ENCODE measurements at places on chromosomes 2 and 18. TPM values are rescaled to one million over a fixed set of nuclear protein-coding genes. Genes with fewer than 3 reads are reported as not detected.
A peak's percentile ranks its signal among the peaks of the same experiment; 100 is the strongest.

GRCh38 chr2:136356125-136357006 is 238.4 kb upstream of the CXCR4 start:
- H3K4me3 ChIP-seq: no peak overlapping the region
- no peak overlapping the region for H3K27ac ChIP-seq
- no peaks in the 10 kb centered on the region for H3K36me3 ChIP-seq
- DNase-seq: no peak
- H3K27me3 ChIP-seq: no peaks in the 10 kb centered on the region

GRCh38 chr2:228224410-228224809 is 42.9 kb upstream of the SPHKAP start:
- no peaks in the 10 kb centered on the region for H3K4me1 ChIP-seq
- no peak overlapping the region for H3K4me3 ChIP-seq
- no peak overlapping the region for H3K27ac ChIP-seq
- no peak for DNase-seq
- H3K36me3 ChIP-seq: no peaks in the 10 kb centered on the region
- H3K27me3 ChIP-seq: no peaks in the 10 kb centered on the region

DNA sequence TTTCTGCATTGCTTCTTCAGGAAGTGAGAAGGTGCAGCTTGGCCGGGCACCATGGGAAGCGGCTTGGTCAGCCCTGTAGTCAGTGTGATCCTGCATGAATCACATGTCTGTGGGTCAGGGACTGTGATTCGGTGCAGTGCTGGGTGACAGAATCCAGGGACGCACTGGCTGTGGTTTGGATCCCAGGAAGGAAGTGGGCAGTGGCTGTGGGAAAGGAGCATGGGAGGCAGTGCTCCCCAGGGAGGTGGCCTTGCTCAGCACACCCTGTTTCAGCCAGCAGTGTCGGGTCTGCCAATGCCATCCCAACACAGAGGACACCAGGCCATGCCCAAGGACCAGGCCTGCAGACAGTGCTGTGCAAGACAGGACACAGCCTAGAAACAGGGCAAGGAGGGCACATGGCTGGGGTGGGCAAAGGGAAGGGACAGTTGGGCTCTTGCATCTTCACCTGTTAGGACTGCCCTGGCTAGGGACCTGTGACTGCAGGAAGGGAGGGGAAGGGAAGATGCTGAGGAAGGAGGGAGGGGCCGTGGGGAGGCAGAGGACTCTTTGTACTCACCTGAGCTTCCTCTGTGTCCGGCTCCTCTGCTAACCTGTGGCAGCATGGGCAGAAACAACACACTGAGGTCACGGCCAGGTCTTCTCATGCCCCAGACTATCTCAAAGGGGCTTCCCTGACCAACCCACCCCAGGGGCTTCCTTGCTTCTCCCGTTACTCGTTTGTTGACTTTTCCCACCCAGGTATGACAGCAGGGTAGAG is 37.2 kb upstream of the DNMT3A start:
- H3K36me3 ChIP-seq: no peaks in the 10 kb centered on the region
- peaks cover 24% of the 10 kb centered on the region for H3K4me1 ChIP-seq
- DNase-seq: peak; percentile 52
- no peaks in the 10 kb centered on the region for H3K27me3 ChIP-seq
- no peak overlapping the region for H3K4me3 ChIP-seq
- no peak overlapping the region for H3K27ac ChIP-seq

- H3K36me3 ChIP-seq: no peaks in the 10 kb centered on the region
- peak; percentile 87 for DNase-seq
- H3K4me3 ChIP-seq: no peak overlapping the region
- H3K27me3 ChIP-seq: no peaks in the 10 kb centered on the region
- H3K4me1 ChIP-seq: peaks cover 17% of the 10 kb centered on the region
- H3K27ac ChIP-seq: peak overlapping the region; percentile 78
Observed at GRCh38 chr2:18413676-18414396, 146.6 kb downstream of the RDH14 start.

DNA sequence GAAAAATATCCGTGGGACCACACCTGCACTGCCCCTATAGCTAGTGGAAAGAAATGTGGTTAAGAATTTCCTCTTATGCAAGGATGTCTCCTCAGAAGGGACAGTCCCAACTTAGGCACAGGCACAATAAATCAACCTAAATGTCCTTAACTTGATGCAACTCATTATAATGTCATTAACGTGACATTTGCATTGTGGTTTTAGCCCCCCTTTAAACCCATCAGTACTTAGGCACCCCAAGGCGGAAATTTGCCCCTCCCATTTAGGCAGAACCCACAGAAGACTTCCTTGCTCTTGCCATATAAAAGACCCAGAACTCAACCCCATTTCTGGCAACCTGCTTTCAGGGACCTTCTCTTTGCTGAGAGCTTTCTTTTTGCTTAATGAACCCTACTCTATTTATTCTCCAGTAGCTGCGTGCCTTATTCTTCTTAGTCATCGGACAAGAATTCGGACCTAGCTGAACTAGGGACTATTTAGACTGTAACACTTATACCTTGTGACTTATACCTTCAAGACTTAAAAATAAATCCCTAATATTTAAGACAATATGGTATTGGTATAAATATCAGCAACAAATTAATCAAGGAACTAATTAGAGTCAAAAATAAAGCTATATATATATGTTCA is 1281.6 kb upstream of the TMEFF2 start:
- no peaks in the 10 kb centered on the region for H3K27me3 ChIP-seq

DNA sequence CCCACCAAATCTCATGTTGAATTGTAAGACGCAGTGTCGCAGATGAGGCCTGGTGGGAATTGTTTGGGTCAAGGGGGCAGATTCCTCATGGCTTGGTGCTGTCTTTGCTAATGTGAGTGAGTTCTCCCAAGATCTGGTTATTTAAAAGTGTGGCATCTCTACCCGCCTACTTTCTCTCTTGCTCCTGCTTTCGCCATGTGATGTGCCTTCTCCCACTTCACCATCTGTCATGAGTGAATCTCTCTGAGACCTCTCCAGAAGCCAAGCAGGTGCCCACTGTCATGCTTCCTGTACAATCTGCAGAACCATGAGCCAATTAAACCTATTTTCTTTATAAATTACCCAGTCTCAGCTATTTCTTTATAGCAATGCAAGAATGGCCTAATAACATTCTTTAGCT is 246.6 kb upstream of the CDH20 start:
- no peak for DNase-seq
- no peaks in the 10 kb centered on the region for H3K4me1 ChIP-seq
- H3K27ac ChIP-seq: no peak overlapping the region
- H3K4me3 ChIP-seq: no peak overlapping the region

GRCh38 chr2:197247083-197247482 is 63.5 kb downstream of the ANKRD44 start:
- H3K4me1 ChIP-seq: no peaks in the 10 kb centered on the region
- H3K4me3 ChIP-seq: no peak overlapping the region
- no peaks in the 10 kb centered on the region for H3K36me3 ChIP-seq
- H3K27ac ChIP-seq: no peak overlapping the region
- no peak for DNase-seq
- no peaks in the 10 kb centered on the region for H3K27me3 ChIP-seq

DNA sequence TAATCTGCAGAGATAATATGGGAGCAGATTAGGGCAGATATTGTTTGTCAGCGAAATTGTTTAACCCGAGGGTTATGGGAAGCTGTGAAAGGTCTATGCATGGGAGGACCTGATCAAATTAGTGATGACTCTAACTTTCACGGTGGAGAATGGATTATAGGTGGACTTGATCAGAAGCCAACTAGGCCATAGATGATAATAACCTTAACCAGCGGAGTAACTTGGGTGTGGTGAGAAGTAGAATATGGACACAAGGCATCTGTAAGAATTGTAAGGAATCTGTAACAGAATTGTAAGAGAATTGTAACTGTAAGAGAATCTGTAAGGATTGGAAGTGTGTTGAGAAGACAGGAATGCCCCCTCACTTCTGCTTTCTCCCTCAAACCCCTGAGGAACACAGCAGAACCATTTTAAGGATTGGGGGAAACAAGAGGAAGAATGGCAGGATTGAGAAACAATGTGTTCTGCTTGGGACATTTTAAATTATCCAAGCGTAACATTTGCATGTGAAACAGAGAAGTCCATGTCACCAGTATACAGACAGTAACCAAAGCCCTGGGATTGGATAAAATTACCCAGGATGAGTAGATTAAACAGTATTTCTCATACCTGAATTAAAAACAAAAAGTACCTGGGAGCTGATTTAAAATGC is 14.9 kb upstream of the SLC39A10 start:
- H3K36me3 ChIP-seq: no peaks in the 10 kb centered on the region
- H3K27me3 ChIP-seq: no peaks in the 10 kb centered on the region
- DNase-seq: no peak
- H3K4me1 ChIP-seq: no peaks in the 10 kb centered on the region
- H3K4me3 ChIP-seq: no peak overlapping the region

- H3K36me3 ChIP-seq: peaks cover 5% of the 10 kb centered on the region
- no peaks in the 10 kb centered on the region for H3K27me3 ChIP-seq
Observed at GRCh38 chr2:24024018-24024417, 14.1 kb downstream of the MFSD2B start.

- no peak overlapping the region for H3K4me3 ChIP-seq
- no peaks in the 10 kb centered on the region for H3K27me3 ChIP-seq
- no peaks in the 10 kb centered on the region for H3K4me1 ChIP-seq
- no peaks in the 10 kb centered on the region for H3K36me3 ChIP-seq
- no peak overlapping the region for H3K27ac ChIP-seq
- DNase-seq: no peak
Observed at GRCh38 chr2:67666386-67667053, 269.4 kb downstream of the ETAA1 start.

DNA sequence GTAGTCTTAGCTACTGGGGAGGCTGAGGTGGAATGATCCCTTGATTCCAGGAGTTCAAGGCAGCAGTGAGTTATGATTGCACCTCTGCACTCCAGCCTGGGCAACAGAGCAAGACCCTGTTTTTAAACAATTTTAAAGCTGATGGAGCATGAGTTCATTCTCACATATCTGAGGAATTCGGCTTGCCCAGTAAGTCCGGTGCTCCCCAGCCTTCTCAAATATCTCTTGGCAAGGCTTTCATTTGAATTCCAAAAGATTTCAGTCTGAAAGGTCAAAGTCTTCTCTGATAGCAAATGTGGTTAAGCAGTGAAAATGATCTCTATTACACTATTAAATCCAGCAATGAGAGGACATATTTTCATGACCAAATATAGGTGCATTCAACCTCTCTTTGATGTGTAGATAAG is 27.9 kb downstream of the PIEZO2 start:
- H3K27ac ChIP-seq: no peak overlapping the region
- H3K4me3 ChIP-seq: no peak overlapping the region
- no peaks in the 10 kb centered on the region for H3K27me3 ChIP-seq
- peak; percentile 8 for DNase-seq
- no peaks in the 10 kb centered on the region for H3K36me3 ChIP-seq

GRCh38 chr2:230877759-230878598 is 13.2 kb downstream of the ITM2C start:
- H3K27ac ChIP-seq: no peak overlapping the region
- peaks cover 5% of the 10 kb centered on the region for H3K4me1 ChIP-seq
- no peak overlapping the region for H3K4me3 ChIP-seq
- no peaks in the 10 kb centered on the region for H3K36me3 ChIP-seq
- DNase-seq: no peak
- H3K27me3 ChIP-seq: no peaks in the 10 kb centered on the region

GRCh38 chr18:77079954-77080682 is 52.5 kb downstream of the MBP start:
- peaks cover 21% of the 10 kb centered on the region for H3K4me1 ChIP-seq
- H3K27ac ChIP-seq: no peak overlapping the region
- H3K36me3 ChIP-seq: no peaks in the 10 kb centered on the region
- no peak overlapping the region for H3K4me3 ChIP-seq
- no peaks in the 10 kb centered on the region for H3K27me3 ChIP-seq
- no peak for DNase-seq

DNA sequence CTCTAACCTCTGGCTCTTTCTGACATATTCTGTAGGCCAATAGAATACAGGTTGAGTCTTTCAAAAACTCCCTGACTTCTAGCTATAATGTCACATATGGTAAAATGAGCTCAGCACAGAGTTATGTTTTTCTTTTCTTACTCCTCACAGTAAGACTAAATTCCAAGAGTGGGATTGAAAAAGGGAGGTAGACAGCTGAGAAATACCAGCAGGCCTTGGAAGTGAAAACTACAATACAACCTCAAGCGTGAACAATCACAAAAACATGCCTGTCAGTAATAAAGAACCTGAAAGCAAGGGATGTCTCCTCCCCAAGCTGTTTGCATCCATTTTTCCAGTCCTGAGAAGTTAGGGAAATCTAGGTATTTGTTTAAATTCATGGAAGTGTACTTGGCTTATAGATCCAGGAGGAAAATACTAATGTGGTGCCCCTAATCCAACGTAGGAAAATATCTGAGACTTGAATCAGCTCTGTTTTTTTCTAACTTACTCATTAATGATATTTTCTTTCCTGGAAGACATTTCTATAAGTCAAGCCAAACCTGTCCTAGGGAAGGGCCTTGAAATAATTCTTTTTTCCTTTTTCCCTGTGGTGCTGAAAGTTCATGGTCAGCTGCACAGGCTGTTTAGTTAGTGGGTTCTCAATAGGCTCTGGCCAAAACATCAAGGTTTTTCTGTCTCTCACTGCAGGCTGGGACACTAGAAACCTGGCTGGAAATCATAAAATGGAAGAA is 167.9 kb upstream of the SPATS2L start:
- H3K27ac ChIP-seq: peak overlapping the region; percentile 52
- H3K4me3 ChIP-seq: no peak overlapping the region
- H3K27me3 ChIP-seq: no peaks in the 10 kb centered on the region
- peak; percentile 74 for DNase-seq
- H3K4me1 ChIP-seq: peaks cover 8% of the 10 kb centered on the region

GRCh38 chr2:237154082-237154638 is 68.5 kb downstream of the COPS8 start:
- no peak overlapping the region for H3K27ac ChIP-seq
- no peak overlapping the region for H3K4me3 ChIP-seq
- peaks cover 29% of the 10 kb centered on the region for H3K4me1 ChIP-seq
- H3K36me3 ChIP-seq: no peaks in the 10 kb centered on the region

DNA sequence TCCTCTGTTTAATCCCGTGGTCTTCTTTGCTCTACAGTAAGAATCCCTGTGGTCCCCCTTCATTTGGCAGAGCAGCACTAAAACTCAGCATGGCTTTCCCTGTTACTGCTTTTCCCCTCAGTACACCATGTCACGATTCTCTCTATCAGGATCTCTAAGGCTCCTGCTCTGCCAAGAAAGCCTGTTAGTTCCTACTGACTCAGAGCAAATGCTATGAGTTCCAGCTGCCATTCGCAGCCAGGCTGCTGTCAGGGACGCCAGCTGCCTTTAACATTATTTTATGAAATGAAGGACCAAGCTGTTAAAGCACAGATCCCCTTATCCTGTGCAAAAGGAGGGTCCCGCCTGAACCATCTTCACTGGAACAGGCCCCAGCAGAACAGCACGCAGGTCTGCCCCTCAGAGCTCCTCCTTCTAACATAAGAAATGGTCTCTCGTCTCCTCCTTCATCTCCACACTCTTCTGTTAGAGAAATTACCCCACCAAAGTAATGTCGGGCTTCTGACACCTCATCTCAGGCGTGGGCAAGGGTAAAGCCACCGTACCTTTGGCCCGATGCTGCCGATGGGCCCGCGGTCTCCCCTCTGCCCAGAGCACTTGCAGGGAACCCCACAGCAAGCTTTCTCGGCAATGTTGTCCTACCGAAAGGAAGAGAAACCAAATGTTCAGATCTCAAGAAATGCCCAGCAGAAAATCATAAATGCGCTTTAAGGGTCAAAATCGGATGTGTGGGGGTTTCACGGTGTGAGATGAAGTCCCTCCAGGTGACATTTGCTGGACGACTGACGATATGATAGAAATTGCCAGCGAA is 52.6 kb downstream of the COL6A3 start:
- H3K4me3 ChIP-seq: no peak overlapping the region
- H3K27ac ChIP-seq: no peak overlapping the region
- no peaks in the 10 kb centered on the region for H3K4me1 ChIP-seq
- peaks cover 67% of the 10 kb centered on the region for H3K36me3 ChIP-seq

Gene MBP
- 10.8 TPM for total RNA-seq

Gene UGT1A1
- not detected for total RNA-seq

Gene ANKRD62
- total RNA-seq: not detected

Gene SPAST
- total RNA-seq: 18.0 TPM

Gene GALNT3
- total RNA-seq: 16.4 TPM

Gene ASB18
- not detected for total RNA-seq

Gene ZNF514
- 7.9 TPM for total RNA-seq

Gene ADRA2B
- total RNA-seq: not detected
